ENCODE measurements at places on chromosomes 3 and 15.

DNA sequence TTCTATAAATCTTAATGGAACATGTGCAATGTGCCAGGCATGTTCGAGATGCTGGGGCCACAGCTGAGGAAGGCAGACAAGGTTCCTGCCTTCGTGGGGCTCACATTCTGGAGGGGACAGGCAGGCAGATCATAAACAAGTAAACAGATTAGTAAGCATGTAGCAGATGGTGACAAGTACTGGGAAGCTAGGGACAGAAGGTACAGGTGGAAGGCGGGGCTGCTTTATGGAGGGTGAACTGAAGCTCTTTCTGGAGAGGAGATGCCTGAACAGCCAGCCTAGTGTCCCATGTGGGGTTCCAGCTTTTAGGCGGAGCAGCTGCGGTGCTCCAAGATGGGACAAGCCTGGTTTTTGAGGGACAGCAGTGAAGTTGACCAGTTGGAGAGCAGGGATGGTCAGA, 74.7 kb upstream of the SNRK start:
- DNase-seq = no peak

GRCh38 chr3:152209060-152209459, 59.7 kb upstream of the MBNL1 start:
- no peak for DNase-seq

DNA sequence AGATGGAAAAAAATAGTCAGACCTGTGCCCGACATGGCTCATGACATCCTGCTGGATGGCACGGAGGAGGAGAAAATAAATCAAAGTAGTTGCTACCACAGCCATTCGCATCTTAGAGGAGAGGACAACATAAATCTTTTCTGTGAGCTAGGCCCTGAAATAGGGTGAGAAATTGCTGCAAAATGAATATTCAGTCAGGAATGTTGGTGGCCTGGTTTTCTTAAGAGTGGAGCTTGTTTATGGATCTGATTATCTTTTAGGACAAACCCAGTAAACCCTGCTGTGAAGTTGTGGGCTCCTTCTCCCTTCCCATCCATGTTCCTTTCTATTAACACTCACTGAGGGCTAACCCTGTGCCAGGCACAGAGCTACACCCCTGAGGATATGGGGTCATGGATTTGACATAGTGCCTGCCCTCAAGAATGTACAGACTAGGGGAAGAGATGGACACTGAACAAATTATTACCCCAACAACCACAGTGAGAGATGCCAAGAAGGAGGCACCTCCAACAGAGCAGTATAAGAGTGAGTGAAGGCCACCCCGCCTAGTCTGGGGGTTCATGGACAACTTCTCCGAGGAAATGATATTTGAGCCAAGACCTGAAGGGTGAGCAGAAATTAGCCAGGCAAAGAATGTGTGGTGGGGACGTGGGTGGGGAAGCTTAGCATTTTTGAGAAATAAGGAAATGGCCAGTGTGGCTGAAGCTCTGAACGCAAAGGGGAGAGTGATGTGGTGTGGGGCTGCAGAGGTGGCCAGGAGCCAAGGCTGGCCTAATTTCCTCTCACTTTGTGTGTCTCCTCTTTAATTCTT, 68.9 kb upstream of the ARL8B start:
- DNase-seq = no peak

GRCh38 chr3:15926871-15927270, 129.1 kb upstream of the ANKRD28 start:
- DNase-seq = no peak

DNA sequence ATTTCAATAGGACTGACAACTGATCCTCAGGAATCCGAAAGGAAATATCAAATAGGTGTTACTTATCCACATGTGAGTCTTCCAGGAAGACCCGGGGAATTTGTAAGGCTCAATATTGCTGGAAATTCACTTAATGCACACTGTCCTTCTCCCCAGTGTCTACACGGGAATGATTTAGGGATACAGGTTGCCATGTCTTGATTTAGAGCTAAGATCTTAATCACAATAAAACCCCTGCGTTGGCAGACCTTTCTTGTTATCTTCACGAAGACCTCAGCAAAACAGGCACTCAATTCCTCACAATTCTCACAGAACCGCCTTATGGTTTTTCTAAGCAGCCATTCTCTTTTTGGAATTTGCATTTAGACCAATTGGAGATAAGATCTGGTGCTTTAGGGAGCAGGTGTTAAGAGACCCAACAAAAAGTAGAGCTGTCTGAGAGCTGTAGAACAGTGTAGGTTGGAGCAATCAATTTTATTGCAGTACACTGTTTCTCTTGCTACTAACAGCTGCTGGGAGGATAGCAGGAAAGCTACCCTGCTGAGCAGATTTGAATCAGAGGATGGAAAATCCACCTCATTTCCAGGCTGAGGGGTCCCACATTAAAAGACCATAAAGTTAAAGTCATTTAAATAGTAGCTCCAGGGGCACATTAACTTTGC, 925.7 kb downstream of the EPHA3 start:
- DNase-seq = no peak

- DNase-seq = no peak
Observed at GRCh38 chr3:30408105-30408557, 198.3 kb upstream of the TGFBR2 start.

GRCh38 chr3:45572755-45573154, 21.8 kb upstream of the LIMD1 start:
- no peak for DNase-seq

- no peak for DNase-seq
Observed at GRCh38 chr3:158738653-158739052, 6.4 kb upstream of the RARRES1 start.

DNA sequence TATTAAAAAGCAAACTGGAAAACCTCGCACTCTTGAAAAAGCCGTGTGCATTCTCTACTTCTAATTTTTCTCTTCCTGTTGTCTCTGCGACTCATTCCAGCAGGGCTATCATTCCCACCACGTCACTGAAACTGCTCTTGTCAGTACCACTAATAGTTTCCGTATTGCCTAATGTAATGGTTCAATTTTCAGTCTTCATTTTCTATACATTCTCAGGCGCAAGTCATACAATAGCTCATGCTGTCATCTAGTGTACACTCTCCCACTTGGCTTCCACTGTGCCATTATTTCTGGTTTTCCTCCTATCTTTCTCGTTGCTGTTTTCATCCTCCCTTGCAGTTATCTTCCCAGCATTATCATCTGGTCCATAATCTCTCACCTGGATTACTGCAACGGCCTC, 160.2 kb downstream of the SPATA16 start:
- no peak for DNase-seq

GRCh38 chr15:59199626-59200465, 6.8 kb upstream of the LDHAL6B start:
- DNase-seq = peak; percentile 19

All from Calu3 (cell line).